ENCODE measurements at places on chromosomes 12 and 14.

GRCh38 chr12:99205111-99205510 lies 442.4 kb upstream of the GARIN6 start:
- DNase-seq: no peak

DNA sequence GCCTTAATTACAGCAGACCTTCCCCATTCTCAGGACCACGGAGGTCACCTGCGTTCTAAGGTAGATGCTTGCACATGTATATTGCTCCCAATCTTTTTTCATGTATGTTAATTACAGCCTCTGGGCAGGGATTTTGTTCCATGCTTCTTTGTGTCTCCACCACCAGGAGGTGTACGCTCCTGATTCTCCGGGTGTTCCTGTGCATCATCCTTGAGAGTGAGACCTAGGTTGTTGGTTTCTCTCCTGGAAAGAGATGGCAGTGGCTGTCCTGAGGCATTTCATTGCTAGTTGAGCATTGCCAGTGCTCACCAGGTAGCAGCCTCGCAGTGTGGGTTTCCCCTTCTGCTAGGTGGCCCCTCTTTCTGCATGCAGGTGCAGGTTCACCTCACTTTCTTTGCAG lies 52.8 kb downstream of the KCNK13 start:
- DNase-seq: no peak

- no peak for DNase-seq
Measured at GRCh38 chr12:81726634-81727033, 32.5 kb downstream of the PPFIA2 start.

DNA sequence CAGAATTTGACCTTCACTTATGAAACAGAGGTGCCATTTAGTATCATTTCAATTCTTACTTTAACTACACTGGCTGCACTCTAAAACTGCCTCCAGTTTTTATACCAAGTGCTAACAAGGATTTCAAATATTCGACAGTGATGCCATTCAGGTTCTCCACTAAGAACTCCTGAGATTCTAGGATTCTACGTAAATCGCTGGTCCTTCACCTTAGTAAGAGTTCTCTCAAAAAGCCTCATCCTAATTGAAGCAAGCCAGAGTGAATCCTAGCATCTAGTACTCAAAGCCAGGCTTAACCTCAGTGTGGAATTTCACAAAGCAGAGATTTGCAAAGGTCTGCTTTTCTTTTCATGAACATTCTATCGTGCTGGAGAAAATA lies 3.5 kb downstream of the SLC38A2 start:
- DNase-seq: no peak

- no peak for DNase-seq
Measured at GRCh38 chr12:93733928-93734327, 56.8 kb downstream of the CRADD start.

- DNase-seq: no peak
Measured at GRCh38 chr14:82079553-82079952, 545.9 kb upstream of the SEL1L start.

DNA sequence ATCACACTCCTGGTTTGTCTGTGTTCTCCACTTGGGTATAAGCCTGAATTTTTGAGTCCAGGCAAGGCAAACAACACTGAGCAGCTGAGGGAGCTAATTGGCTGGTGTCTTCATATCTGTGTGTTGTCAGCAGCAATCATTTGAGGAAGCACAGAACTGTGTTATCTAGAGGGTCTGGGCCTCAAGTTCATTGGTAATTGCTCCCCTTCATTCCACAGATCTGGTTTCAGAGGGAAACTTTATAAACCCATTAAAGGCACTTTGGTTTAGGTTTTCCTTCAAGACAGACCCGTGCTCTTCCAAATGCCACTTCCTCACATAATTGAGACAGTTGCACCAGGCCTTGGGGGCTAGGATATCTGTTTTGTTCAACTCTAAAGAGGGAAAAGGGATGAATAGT lies 5.6 kb downstream of the DACT1 start:
- no peak for DNase-seq

DNA sequence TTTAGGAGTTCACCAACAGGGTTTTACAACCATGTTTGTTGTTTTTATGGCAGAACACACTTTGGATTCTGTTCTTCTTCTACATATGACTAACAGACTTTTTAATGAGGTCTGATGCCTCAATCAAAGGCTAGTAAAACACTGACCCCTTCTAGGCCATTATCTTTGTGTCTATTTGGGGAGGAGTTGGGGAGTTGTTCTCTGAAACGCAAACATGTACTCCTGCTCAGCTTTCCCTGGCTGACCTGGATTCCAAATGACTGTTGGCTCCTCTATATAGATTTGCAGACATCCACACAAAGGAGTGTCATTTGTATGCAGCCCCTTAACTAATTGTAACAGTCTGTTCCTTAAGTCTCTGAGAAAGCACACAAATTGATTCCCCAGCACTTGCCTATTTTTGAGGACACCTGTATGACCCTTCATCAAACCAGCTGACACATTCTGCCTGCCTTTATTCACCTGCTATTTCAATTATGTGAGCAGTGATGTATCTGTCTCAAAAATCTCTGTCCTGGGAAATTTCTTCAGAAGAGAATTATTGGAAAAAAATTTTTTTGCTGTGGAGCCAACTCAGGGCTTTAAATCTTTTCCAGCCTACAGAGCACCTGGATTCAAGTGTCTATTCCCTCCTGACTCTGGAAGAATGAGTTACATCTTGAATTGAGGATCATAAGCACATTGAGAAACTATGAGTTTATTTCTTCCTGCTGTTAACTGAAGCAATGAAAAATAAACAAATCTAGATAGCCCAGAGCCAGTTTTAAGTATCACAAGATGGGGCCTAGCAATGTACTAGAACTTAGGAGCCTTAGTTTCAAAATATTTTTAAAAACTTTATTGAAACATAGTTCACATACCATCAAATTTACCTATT lies 417.2 kb downstream of the RAD51B start:
- DNase-seq: no peak

GRCh38 chr12:47988073-47989022 lies 15.9 kb downstream of the COL2A1 start:
- no peak for DNase-seq

- DNase-seq: no peak
Measured at GRCh38 chr12:132581348-132582057, 28.9 kb downstream of the LRCOL1 start.

DNA sequence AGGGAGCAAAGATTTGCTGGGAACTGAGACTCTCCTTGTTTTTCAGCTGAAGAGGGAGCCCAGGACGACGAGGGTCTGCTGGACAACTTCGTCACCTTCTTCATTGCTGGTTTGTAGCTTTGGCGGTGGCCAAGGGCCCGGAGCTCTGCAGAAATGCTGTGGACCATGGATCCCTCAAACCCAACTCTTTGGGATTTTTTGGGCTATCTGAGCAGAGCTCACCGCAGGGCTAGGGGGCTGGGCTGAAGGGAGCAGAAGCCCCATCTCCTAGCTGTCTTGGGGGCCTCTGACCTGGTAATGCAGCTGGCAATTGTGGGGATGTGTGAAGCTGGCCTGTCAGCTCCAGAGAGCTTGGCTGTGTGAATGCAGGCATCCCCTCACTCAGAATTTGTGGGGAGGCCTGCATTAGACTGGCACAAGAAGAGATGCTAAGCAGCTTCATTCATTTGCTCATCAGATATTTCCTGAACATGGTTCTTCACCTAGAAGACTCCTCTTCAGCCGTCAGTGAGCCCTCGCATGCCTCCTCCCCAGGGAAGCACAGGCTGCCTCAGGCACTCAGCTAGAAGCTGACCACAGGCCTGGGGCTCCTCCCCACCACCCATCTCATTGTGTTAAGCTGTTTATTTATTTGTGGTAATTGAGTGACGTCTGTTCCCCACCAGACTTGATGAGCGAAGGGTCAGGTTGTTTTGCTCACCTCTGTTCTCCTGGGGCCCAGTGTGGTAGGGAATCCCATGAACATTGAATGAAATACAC lies 32.2 kb downstream of the CYP46A1 start:
- DNase-seq: no peak

DNA sequence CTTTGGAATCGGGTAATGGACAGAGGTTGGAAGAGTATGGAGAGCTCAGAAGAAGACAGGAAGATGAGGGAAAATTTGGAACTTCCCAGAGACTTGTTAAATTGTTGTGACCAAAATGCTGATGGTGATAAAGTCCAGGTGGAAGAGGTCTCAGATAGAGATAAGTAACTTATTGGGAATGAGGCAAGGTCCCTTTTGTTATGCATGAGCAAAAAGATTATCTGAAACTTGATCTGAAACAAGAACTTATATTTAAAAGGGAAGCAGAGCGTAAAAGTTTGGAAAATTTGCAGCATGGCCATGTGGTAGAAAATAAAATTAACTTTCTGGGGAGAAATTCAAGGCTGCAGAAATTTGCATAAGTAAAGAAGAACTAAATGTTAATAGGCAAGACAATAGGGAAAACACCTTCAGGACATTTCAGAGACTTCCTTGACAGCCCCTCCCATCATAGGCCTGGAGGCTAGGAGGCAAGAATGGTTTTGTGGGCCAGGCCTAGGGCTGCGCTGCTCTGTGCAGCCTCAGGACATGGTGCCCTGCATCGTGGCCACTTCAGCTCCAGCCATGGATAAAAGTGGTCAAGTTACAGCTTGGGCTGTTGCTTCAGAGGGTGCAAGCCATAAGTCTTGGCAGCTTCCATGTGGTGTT lies 425.7 kb upstream of the PRICKLE1 start:
- no peak for DNase-seq

DNA sequence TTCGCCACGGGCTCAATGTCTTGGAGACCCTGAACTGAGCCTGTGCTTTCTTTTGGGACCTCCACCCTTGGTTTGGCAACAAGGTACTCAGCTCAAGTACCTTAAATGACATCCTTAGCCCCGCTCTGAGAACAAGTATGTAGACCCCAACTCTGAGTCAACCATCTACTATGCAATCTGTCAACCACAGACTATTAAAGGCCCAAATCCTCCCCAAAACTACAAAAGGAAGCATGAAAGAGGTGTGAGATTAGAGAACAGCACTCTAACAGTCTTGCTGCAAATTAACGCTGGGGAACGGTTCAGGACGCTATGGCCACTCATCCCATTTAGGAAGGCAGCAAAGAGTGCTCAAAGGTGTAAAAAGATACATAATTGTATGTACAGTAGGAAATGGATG lies 52.1 kb downstream of the CCDC88C start:
- no peak for DNase-seq

DNA sequence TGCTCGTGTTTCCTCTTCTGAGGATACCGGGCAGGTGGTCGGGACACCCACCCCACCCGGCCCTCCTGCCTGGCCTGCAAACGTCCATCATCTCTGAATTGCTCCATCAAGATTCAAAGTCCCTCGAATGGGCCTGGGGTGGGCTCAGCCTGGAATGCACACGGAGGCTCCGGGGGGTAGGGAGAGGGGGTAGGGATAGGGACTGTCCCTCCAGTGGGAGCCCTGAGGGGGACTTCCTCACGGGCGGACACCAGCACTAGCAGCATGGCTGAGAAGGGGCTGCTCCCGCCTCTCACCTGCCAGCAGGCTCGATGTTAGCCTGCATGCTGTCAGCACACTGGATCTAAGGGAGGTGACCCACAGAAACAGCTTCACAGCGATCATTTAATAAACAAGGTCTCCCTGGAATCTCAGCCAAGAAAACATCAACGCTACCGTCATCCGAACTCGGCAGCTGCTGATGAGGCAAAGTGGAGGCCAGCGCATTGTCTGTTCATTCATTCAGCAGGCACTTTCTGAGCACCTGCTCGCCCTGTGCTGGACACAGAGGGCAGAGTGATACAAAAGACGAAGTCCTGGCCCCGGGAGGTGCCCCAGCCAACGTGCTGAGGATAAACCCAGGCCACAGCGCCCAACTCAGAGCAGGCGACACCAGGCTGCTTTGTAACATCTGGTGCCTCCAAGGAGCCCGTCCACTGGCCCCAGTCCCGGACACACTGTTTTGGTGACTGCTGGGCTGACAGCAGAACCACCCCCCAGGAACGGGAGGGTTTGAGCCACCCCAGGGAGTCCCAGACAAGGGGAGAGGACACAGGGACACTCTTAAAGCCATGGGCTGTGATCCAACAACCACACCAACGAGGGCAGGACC lies 6.3 kb downstream of the TMEM179 start:
- DNase-seq: peak; percentile 79

DNA sequence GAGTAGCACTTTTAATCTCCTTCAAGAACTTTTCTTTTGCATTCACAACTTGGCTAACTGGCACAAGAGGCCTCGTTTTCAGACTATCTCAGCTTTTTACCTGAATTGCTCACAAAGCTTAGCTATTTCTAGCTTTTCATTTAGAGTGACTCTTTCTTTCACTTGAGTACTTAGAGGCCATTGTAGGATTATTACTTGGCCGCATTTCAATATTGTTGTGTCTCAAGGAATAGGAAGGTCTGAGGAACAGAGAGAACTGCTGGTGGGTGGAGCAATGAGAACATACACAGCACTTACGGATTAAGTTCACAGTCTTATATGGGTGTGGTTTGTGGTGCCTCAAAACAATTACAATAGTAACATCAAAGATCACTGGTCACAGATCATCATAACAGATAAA lies 224.8 kb upstream of the NPAS3 start:
- no peak for DNase-seq

DNA sequence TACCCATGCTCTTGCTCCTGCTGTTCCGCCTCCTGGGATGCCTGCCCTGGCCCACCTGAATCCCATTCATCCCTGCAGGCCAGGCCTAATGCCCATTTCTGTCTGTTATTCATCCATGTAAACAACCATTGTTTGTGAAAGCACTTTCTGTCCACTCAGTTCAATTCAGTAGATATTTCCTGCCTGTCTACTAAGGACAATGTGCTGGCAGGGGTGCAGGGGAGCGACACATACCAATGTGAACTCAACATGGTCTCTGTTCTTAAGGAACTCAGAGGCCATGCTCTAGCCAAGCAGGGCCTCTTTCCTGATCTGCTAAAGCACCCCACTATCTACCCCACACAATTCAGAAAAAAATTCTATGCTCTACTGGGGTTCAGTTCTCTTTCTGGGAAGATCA lies 88.5 kb upstream of the ZFP36L1 start:
- DNase-seq: no peak
